H1 (cell line): ENCODE measurements at places on chromosomes 2 and 18.

GRCh38 chr2:86065512-86065911 lies 40.2 kb downstream of the POLR1A start:
- no peak for DNase-seq

DNA sequence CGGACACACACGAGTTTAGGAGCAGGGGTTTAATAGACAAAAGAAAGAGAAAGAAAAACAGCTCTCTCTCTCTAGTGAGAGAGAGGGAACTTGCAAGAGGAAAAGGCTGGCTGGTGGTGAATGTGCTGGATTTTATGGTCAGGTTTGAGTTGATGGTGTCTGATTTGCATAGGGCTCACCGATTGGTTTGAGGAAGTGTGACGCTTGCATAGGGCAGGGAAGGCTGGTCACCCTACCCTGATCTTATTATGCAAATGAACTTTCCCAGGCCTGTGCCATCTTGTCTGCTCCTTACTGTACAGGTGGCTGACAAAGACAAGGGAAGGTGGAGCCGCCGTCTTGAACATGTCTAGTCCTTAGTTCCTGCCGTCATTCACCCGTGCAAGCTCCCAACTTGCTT lies 408.9 kb downstream of the RIT2 start:
- DNase-seq, result no peak

- no peak for DNase-seq
These were observed 309.3 kb upstream of the PIK3C3 start for GRCh38 chr18:41645589-41646360.

GRCh38 chr2:30871980-30872789 lies 64.9 kb upstream of the CAPN13 start:
- DNase-seq, result peak; percentile 23

- DNase-seq, result no peak
These were observed 21.0 kb downstream of the MYO1B start for GRCh38 chr2:191266201-191266600.

- DNase-seq, result no peak
These were observed 90.1 kb downstream of the NFATC1 start for GRCh38 chr18:79485788-79486355.
